ENCODE measurements at places on chromosomes 6 and 20. TPM values are rescaled to one million over a fixed set of nuclear protein-coding genes. Genes with fewer than 3 reads are reported as not detected.

The ROS1 gene
- 0.18 TPM for total RNA-seq

The UST gene
- 27.1 TPM for total RNA-seq

The PI16 gene
- total RNA-seq, result 1.5 TPM

The RBCK1 gene
- 75.3 TPM for total RNA-seq

The MRPS10 gene
- 63.4 TPM for total RNA-seq

- DNase-seq, result no peak
Measured at GRCh38 chr6:52216932-52217575, 27.2 kb downstream of the IL17F start.

- DNase-seq, result no peak
Measured at GRCh38 chr6:44653091-44653490, 265.6 kb downstream of the CDC5L start.

GRCh38 chr20:47559141-47559540 is 57.5 kb downstream of the NCOA3 start:
- DNase-seq, result peak; percentile 46

DNA sequence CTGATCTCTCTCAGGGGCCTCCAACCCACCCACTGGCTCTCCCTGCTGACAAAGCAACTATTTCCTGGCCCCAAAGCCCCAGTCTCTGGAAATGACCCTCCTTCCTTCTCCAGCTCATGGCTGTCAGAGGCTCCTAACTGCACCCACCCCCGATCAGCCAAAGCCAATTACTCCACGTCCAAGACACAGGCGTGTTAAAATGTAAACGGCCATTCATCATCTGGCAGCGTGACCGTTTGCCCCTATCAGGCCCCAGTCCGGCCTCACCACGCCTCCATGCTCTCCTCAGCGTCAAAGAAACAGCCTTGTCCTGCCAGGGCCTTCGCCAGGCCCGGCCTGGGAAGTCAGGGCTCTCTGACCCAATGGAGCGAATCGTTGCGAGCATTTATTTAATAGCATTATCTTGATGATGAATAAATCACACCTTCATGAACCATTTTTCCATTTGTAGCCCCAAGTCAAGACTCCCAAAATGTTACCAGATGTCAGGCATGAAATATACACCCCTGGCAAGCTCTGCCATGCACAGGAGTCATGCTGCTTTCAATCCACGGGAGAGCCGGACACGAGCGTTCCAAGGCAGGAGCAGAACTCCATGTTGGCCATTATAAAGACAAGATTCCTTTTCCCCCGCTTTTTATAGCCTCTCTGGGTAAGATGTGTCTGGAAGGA is 17.7 kb downstream of the RIPOR3 start:
- DNase-seq, result no peak

DNA sequence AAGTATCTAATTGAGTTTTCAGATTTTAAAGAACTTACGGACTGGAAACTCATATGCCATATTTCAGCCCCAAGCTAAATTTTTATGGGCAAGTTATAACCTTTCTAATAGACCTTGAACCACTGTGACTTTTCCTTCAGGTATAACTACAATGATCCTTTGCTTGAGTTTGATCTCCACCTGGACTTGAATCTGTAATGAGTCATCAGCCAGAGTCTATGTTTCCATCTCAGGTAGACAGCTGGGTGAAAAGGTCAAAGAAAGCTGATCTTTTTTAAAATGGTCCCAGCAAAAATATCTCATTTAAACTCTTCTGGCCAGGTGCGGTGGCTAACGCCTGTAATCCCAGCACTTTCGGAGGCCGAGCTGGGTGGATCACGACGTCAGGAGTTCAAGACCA is 88.4 kb upstream of the SGK1 start:
- DNase-seq, result no peak

- DNase-seq, result peak; percentile 62
Measured at GRCh38 chr6:7169296-7169721, 61.5 kb downstream of the RREB1 start.

- no peak for DNase-seq
Measured at GRCh38 chr20:53565254-53565653, 28.4 kb downstream of the ZNF217 start.

DNA sequence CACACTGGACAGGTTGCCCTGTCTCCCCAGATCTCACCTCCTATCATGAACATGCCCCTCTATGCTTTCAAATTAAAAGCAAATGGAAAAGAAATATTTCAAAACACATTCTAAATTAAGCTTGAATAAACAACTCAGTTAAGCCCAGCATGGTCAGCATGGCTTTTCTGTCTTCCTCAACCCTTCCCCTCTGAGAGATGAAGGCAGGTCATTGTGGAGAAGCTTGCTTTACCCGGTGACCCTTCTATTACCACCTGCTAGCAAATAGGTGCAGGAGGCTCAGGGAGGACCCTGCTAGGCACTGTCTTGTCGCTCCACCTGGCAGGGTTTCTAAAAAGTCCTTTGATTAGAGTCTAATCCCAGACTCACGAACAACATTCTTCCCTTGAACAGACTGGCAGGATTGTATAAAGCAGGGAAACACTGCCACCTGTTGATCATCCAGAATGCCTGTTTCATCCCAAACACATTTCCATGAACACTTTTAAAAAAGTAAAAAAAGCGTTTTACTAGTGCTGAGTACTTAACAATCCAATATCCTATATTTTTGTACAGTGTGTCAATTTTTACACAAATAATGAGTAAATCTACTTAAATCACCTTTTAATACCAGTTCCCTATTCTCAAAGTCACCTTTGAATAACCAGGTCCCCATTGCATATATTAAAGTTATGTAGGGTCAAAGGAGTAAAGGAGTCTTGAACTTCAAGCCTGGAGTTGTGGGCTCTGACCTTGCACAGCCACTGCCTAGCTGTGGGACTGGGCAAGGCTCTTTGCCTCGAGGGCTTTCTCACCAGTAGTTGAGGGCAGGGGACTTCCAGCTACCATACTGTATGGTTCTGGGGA is 75.5 kb downstream of the GPR6 start:
- DNase-seq, result peak; percentile 77

- no peak for DNase-seq
Measured at GRCh38 chr6:30889496-30889885, 5.2 kb downstream of the DDR1 start.

DNA sequence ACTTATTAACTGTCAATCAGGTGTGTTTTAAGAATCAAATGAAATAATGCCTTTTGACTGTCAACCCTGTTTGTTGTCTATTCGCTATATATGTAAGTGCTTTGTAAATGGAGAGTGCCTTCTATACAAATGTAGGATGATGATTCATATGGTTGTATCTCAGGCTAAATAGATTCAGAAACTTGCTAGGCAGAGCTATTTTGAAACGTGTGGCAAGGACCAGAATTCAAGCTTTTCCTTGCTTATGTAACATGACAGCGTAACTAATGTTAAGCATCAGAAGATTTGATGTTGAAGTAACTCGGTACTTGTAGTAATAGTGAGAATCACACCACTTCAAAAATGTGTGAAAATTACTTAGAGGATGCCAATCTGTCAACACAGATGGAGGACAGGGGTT is 3.4 kb downstream of the OGFRL1 start:
- no peak for DNase-seq

DNA sequence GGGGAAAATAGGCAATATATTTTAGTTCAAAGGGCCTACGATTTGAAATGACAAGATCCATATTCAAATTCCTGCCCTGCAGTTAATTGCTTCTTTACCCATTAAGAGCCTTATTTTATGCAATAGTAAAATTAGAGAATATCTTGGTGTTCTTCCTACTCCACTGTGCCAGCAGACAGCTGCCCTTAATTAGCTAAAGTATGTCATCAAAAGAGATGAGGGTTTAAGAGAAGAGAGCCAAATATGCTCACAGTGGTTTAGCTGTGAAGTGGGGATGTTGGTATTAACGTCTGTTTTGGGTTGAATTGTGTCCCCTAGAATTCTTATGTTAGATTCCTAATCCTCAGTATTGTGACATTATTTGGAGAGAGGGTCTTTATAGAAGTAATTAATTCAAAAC is 148.1 kb downstream of the MOXD1 start:
- DNase-seq, result no peak

GRCh38 chr20:10671221-10671918 is 2.4 kb downstream of the JAG1 start:
- peak; percentile 96 for DNase-seq

Data from fibroblast of the aortic adventitia (primary cell).